ENCODE measurements at places on chromosomes 1 and 21.

DNA sequence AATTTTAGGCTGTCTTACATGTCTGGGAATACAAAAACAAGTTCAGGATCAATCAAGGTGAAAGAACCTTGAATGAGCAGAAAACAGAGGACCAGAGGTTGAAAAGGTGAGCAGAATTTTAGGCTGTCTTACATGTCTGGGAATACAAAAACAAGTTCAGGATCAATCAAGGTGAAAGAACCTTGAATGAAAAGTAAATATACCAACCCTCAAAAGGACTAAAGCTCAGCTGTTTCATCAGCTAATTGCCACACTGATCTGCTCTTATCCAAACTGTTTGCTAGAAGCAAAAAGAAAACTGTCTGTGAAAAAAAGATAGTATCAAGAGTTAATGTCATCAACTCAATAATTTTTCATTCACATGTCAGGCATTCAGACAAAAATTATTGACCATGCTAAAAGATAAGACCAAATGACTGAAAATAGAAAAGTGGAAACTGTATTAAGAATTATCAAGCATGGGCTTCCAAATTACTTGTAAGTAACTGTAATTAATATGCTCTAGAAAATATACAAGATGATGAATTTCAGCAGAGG, 69.2 kb downstream of the LTN1 start:
- DNase-seq: no peak

- DNase-seq: no peak
These were observed 18.5 kb downstream of the CHAF1B start for GRCh38 chr21:36403713-36404112.

- DNase-seq: no peak
These were observed 3.5 kb upstream of the NBL1 start for GRCh38 chr1:19640363-19641316.

DNA sequence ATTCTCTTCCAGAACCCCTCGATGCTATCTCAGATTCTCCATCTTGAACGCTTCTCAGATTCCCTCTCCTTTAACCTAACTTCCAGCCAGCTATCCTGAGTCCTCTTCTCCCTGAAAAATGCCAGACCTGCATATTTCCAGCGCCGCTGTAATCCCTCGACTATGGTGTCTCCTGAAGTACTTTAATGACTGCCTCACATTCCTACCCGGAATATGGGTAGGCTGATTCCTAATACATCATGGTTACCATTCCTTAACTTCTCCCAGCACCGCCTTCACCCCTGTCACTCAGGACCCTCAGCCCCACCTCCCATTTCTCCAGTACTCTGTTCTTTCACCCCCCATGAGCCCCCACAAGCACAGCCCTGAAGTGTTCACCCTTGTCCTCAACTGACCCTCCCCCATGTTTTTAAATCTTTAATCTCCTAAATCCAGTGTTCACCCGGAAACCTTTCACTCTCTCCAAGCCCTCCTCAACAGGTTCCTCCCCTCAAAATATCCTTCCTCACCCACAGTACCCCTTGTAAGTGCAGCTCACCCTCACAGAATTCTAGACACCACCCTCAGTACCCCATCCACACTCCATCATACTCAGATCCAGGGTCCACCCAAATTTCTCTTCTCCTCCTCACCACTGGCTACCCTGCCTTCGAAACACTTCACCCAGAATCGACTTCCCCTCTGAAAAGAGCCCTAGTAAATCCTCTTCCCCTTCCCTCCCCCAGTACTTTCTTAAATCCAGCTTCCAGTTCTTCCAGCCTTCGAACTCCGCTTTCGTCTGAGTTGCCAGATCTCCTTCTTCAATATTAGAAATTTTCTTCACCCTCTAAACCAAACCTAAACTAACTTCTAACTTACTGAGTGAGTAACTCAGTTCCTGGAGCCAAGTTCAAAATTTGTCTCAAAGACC, 922 bp downstream of the CPT2 start:
- DNase-seq: no peak

- no peak for DNase-seq
These were observed 479 bp downstream of the RGS16 start for GRCh38 chr1:182603646-182604174.

GRCh38 chr1:155186794-155187455, 13.3 kb downstream of the TRIM46 start:
- DNase-seq: no peak

DNA sequence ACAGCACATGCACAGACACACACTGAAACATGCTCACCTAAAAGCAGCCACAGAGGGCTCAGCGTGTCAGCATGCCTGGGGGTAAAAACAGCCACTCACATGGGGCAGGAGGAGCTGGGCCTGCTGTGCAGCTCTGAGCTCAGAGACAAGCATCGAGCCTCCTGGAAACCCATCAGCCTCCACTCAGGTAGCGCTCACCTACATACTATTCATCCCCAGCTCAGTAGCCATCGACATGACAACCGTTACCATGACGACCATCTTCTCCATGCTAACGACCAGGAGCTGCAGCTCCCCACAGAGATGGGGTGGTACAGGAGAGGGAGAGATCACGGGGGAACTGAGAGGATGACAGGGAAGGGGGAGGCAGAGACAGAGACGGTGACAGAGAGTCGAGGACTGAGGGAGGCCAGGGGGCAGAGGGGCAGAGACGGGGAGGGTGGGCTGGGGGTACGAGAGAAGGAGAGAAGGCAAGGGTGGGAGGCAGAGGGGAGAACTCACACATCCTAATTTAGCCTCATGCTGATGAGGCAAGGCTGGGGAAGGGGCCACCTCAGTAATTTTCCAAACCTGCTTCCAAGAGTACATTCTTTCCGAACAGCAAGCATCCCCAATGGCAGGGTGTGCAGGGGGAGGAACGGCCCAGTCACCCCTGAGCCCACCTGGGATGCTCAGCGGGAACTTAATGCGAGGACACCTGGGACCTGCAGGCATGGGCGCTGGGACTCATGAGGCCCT, 28.4 kb downstream of the SDC3 start:
- DNase-seq: no peak

GRCh38 chr1:23422941-23423340, 1.6 kb downstream of the TCEA3 start:
- no peak for DNase-seq

All from T-helper 22 cell (primary cell).